ENCODE measurements at places on chromosomes 4 and X.

DNA sequence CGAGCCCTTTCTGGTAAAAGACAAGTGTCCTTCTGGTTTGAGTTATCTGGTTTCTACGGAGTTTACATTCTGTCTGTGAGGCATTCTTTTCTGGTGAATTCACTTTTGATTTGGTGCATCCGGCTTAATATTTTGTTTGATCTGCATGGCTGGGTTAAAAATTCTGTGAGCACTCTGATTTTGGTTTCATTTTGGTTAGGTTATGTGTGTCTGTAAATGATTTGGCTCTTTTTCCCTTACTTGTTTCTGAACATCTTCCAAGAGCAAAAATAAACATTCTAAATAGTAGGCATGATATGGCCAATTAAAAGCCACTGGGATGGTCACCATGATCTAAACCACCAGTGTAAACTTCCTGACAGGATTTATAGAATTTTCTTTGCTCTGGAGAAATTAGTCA, 85.7 kb upstream of the PTPN13 start:
- no peak for DNase-seq

DNA sequence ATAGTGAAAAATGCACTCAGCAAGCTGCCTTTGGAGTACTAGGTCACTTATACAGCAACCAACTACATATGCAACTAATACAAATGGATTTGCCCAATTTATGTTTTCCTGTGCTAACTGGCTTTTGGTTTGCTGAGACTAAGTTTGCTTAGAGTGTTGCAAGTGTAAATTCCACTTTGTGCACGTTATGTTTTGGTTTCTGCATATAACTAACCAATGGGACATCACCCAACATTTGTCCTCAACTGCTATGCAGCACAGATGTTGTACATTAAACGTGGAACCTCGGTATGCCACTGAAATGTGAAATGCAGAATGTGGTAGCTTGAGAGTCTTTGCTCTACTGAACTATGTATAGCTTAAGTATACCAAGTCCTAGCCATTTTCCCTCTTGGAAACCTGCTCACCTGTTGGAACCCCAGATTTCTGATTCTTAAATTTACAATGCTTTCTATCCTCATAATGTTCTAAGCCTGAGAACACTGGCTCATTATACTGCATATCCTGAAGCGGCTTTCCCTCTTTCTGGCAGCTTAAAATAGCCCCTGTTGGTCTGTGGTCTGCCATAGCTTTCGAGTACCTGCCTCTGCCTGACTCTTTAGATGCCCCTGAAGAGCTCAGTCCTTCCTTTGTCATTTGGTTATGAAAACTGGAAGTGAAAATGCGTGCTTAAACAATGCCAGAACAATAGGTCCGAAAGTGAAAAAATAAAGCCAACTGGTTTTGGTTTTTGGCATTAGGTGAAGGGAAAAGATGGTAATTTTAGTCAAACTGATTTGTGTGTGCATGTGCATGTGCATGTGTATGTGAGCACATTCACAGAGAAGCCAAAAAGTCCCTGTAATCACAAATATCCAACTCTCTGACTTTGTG, 158.0 kb downstream of the SH2D1A start:
- DNase-seq = no peak

DNA sequence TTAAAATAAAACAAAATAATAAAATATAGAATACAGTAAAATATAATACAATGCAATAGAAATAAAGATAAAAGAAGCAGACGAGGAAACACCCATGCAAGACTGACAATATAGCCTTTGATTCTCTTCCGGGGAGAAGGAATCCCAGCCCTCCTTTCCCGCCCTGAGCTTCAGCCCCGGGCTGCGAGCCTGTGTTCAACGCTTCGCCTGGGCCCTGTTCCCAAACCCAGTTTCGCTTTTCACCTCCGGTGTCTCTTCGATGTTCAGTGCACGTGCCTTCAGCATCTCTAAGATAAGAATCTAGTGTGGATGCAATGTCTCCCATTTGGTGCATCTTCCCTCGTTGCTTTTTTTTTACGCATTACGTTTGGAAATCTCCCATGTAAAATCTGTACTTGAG, 38.4 kb upstream of the ARSD start:
- DNase-seq = no peak

GRCh38 chr4:134735901-134736300, 534.3 kb upstream of the PABPC4L start:
- no peak for DNase-seq

GRCh38 chrX:37745835-37746217, 34.0 kb upstream of the CYBB start:
- DNase-seq = no peak
